ENCODE measurements at places on chromosomes 7 and 10. TPM values are rescaled to one million over a fixed set of nuclear protein-coding genes. Genes with fewer than 3 reads are reported as not detected.
A peak's percentile ranks its signal among the peaks of the same experiment; 100 is the strongest.

PCLO gene
- 5.8 TPM for total RNA-seq

- no peak for DNase-seq
These were observed 55.3 kb downstream of the RASGEF1A start for GRCh38 chr10:43211431-43212042.

DNA sequence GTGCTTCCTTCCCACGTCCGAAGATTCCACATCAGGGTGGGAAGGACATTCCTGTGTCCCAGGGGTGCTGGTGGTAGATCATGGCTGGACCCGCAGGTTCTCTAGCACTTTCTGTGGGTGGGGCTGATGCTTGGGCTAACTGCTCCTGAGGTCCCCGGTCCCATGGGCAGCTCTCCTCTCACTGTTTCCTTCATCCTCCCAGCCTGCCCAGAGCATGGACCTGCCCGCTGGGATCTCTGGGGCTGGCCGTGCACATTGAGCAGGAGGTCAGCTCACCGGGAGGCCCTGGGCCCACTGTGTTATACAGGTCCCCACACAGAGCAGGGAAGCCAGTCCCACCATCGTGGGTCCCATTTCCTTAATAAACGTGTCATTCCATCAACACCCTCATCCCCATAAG is 502.3 kb downstream of the TCERG1L start:
- DNase-seq: no peak

DNA sequence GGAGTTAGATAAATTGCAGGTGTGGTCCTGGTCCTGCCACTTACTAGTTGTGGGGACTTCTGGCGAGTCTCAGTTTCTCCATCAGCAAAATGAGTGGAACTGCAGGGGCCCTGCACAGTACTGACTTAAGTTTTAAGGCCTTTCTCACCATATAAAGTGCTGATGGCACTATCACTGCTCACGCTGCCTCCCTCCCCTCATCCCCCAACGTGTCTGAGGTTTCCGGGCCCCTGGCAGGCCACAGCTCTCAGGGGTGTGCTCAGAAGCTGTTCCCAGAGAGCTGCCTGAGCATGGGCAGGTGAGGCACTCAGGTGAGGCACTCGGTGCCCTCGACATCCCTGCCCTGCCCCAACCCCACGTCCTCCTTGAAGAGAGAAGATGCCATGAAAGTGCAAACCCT is 74.2 kb downstream of the VOPP1 start:
- DNase-seq: no peak

DNA sequence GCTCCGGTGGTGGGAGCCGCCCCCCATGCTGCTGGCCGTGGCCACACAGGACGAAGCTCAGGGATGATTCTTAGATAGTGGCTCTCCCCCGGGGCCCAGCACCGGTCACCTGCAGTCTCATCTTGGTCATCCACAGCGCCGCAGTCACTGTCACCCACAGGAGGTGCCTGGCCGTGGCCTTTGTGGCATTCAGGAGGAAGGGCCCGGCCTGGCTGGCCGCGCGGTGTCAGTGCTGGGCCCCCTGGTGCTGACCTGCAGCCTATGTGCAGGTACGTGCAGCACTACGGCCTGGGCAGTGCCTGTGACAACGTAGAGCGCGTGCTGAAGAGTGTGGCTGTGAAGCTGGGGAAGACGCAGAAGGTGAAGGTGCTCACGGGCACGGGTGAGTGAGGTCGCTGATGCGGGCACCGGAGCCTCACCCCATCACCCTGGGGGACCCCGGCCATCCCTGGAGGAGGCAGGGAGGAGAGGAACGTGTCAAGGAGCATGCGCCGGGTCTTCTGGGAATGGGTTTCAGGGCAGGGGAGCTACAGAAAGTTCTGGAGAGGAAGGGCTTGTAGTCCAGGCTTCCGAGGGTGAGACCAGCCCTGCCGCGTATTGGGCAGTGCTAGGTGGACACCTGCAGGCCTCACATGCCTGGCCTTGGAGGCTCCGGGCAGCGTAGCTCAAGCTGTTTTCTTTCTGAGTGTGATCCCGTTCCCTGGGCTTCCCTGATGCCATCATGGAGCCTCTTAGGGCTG is 5.0 kb downstream of the SPRN start:
- DNase-seq: no peak

GRCh38 chr10:88473989-88474883 is 108.9 kb downstream of the RNLS start:
- DNase-seq: peak; percentile 70

DNA sequence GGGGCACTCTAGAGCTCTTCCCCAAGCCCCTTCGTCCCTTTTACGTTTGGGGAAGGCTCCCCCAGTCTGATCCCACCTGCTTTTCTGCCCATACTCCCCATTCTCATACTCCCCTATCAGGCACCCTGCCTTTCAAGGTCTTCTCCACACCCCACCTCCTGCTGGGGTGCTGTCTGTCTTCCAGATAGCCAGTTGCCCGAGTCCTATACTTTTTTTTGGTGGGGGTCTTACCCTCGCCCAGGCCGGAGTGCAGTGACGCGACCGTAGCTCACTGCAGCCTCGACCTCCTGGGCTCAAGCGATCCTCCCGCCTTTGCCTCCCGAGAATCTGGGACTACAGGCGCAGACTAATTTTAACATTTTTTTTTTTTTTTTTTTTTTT is 775 bp upstream of the ABHD11 start:
- no peak for DNase-seq

All from stomach (tissue), 19 donors.